ENCODE measurements at places on chromosomes 2 and 18.

- no peak for DNase-seq
These were observed 41.9 kb downstream of the MARCO start for GRCh38 chr2:118983915-118984314.

- DNase-seq, result no peak
These were observed 142.5 kb downstream of the MTCL1 start for GRCh38 chr18:8847900-8848299.

DNA sequence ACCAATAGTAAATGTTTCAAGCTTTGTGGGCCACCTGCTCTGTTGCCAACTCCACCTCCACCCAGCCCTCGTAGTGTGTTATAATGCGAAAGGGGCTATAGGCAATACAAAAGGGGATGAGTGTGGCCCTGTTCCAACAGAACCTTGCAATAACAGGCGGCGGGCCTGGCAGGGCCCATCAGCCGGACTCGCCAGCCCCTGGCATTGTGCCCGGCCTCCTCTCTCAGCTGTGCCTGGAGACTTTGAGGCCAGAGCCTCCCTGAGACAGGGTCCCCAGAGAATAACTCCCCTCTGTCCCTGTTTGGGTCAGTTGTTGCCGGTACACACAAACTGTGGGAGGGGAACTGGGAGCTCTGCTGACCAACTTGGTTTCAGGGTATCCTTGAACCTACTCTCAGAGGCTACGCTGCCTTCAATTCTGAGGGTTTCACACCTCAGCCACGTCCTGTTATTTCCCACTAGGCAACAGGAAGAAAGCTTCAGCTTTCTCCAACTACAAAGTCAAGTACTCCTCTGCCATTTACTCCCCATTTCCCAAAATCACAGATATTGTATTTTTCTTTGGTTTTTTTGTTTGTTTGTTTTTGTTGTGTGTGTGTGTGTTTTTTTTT is 58.0 kb upstream of the ZNF236 start:
- DNase-seq, result no peak

DNA sequence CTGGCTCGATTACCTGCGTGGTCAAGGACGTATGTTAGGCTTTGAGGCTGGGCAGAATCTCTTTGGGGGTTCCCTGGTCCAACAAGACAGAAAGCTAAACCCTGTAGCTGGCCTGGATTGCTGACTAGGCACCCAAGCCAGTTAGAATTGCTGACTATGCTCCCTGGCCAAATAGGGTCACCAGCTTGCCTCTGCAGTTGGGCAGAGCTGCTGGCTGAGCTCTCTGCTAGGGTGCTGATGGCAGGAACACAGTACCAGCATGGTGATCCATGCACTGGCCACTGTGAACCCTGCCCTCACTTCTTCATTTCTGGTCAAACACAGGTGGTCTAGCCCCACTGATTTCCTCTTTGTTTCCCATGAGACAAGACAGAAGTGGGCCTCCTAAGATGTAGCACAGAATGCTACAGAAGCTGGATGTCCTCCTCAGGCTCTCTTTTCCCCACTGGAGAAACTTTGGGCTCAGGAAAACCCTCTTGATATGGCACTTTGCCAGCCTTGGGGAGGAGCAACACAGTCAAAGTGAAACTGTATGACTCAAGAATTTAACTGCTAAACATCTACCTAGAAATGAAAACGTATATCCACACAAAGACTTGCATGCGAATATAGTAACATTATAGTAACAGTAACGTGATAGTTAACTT is 20.8 kb downstream of the SP140L start:
- DNase-seq, result no peak

DNA sequence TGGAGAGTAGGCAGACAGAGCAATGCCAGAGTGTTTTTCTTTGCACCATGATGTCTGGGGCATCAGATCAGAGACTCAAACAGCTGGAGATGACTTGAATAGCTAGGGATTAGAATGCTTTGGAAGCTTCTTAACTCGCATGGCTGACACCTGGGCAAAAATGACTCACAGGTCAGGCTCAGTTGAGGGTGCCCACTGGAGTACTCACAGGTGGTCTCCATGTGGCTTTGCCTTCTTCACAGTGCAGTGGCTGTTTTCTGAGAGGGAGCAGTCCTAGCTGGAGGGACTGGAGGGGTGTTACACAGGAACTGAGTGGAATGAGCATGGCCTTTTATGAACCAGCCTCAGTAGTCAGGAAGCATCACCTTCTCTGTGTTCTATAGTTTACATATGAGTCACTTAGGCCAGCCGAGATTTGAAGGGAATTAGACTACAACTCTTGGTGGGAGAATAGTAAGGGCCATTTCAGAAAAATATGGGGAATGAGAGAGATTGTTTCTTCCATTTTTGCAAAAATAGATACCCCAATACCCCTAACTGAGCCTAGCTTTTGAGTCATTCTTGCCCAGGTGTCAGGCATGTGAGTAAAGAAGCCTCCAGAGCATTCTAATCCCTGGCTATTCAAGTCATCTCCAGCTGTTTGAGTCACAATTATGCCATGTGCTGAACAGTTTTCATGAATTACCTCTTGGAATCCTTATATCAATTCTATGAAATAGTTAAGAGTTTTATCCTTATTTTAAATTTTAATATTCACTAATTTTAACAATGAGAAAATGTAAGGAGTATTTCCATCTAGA is 7.1 kb upstream of the PPP1R1C start:
- DNase-seq, result no peak

GRCh38 chr18:39966275-39966674 is 1988.8 kb upstream of the PIK3C3 start:
- no peak for DNase-seq

- DNase-seq, result no peak
These were observed 179.3 kb downstream of the FIGN start for GRCh38 chr2:163556511-163556910.

- DNase-seq, result no peak
These were observed 27.6 kb downstream of the GPATCH11 start for GRCh38 chr2:37111958-37112357.

GRCh38 chr2:135258193-135258592 is 206.1 kb downstream of the RAB3GAP1 start:
- no peak for DNase-seq

Measured in stimulated activated CD4-positive, alpha-beta T cell treated with anti-CD3 and anti-CD28 coated beads, TNF-alpha, amount 100 ng/mL, for 1 hour (primary cell).